ENCODE measurements at places on chromosomes 11 and 22.

GRCh38 chr22:44214764-44215163 lies 34.0 kb downstream of the PARVG start:
- DNase-seq = no peak

DNA sequence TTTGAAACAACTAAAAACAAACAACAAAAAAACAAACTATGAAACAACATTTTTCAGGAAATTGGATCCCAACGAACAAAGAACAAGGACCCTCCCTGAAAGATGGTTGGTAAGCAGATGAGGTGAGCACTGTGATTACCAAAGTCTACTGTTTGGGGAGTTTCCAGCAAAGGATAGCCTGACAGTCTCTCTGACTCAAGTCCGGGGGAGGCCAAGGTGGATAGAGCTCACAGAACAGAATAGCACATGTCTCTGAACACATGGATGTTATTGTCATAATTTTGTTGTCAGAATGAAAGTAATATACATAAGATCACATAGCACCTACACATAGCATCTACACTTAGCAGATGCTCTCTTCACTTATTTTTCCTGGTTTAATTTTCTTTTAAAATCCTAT lies 501.3 kb upstream of the TENM4 start:
- no peak for DNase-seq

DNA sequence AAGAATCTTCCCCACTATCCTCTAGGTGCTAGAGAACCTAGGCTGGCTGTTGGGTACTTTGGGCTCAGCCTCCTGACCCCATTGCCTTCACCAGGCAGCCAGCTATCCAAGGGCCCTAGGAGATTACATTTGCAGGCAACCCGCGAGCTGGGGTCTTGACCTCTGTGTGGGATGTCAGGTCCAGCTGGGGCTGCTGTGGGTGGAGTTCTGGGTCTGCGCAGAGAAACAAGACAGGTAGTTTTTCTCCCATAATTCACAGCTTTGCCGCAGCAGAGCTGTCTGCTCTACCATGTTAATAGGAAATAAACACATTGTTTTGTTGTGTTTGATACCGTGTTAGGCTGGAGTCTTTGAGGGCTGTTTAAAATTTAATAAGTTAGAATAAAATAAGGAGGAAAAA lies 142.8 kb upstream of the PLET1 start:
- DNase-seq = no peak

DNA sequence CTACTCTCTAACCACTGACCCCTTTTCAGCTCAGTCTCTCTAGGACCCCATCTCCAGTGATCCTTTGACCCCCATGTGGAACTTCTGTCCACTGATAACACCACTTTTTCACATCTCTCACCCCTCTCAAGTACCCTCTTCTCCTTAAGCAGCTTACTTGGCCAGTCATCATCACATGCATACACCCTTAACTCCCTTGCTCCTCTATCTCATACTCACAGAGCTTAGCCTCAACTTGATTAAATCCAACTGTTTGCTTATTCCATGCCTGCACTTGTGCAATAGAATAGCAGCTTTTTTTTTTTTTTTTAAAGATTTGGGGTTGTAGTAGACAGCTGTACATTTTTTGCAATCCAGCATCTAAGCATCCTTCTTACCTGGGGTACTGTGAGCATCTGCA lies 22.2 kb downstream of the AQP11 start:
- no peak for DNase-seq
